ENCODE measurements at places on chromosomes 1 and 21.

DNA sequence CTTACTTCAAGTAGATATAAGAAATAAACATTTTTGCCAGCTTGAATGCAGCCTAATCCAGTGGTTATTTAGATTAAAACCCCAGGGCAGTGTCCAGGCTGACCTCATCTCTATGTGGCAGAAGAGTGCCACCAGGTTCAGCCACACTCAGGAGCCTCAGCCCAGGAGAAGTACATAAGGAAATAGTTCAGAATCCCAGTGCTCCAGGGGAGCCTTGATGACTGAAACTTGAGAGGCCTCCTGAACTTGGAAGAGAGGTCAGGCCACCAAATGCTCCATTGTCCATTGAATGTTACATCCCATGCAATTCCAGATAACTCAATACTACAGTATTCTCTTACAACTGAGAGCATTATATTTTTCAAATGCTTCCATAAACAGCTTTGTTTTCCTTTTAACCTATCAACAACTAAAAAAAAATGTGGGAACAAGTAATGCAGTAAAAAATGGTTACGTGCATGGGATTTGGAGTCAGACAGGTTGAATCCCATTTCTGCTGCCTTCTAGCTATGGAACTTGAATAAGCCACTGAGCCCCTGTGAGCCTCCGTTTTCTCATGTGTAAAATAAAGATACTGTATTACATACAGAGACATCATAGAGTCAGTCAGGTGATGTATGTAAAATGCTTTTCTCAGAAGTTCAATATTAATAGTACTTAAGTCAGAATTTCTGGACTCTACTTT is 248.0 kb downstream of the PLPP3 start:
- no peak for DNase-seq

GRCh38 chr1:30735668-30736498 is 12.5 kb upstream of the MATN1 start:
- DNase-seq, result no peak

- DNase-seq, result no peak
Observed at GRCh38 chr1:181341026-181341632, 142.2 kb upstream of the CACNA1E start.

GRCh38 chr1:158017800-158018595 is 24.6 kb downstream of the KIRREL1 start:
- DNase-seq, result no peak

DNA sequence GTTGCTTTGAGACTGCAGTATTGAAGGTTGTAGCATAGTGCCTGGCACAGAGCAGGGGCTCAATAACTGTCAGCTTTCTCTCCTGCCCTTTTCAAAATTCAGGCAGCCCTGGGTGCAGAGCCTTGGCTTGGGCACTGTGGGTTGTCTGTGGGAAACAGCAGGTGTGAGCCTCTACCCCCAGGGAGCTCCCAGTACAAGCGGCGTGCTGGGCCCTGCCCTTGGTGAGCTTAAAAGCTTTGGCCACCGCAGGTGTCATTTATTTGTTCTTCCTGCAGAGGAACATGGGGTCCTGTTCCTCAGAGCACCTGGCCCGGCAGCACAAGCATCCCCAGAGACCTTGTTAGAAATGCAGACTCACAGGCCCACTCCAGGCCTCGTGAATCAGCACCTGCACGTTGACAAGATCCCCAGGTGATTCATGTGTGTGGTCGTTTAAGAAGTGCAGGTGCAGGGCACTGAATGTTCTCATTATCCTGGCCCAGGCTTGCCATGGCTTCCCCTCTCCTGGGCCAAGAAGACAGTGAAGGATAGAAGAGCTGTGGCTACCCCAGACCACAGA is 29.9 kb upstream of the IGSF21 start:
- no peak for DNase-seq

DNA sequence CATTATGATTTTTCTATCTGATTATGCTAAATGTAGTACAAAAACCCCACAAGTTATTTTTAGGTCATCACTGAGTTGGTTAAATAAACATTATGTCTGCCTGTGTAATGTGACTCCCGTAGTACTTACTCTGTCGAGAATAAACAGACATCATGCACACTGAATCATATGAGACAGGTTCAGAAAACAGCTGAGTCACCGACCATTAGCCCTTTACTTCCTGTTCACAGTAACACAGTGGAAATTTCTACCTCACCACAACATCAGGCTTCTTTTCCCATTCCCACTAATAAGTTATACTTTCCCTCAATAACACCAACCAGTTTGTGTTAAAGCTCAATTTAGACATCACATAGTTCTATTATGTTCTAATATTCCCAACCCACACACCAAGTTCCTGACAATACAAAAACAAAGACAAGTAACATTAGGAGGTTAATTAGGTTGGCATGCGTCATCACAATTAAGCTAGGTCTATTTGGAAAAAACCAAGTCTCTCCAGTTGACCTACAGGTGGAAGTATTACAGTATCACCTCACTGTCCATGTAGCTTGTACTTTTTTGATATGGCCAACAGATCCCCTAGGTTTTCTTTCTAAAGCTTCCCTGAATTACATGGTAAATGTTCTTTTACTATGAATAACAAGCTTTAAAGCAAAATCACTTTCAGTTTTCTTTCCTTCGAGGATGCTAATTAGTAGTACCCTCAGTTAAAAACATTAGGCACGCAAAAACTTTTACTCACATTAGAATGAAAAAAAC is 154.2 kb downstream of the EIF4G3 start:
- peak; percentile 31 for DNase-seq

DNA sequence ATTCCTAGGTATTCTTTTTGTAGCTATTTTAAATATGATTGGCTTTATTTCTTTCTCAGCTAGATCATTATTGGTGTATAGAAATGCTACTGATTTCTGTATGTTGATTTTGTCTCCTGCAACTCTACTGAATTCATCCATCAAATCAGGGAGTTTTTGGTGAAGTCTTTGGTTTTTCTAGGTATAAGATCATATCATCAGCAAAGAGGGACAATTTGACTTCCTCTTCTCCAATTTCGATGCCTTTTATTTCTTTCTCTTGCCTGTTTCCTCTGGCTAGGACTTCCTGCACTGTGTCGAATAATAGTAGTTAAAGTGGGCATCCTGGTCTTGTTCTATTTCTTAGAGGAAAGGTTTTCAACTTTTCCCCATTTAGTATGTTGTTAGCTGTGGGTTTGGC is 27.5 kb upstream of the PRKACB start:
- DNase-seq, result no peak

DNA sequence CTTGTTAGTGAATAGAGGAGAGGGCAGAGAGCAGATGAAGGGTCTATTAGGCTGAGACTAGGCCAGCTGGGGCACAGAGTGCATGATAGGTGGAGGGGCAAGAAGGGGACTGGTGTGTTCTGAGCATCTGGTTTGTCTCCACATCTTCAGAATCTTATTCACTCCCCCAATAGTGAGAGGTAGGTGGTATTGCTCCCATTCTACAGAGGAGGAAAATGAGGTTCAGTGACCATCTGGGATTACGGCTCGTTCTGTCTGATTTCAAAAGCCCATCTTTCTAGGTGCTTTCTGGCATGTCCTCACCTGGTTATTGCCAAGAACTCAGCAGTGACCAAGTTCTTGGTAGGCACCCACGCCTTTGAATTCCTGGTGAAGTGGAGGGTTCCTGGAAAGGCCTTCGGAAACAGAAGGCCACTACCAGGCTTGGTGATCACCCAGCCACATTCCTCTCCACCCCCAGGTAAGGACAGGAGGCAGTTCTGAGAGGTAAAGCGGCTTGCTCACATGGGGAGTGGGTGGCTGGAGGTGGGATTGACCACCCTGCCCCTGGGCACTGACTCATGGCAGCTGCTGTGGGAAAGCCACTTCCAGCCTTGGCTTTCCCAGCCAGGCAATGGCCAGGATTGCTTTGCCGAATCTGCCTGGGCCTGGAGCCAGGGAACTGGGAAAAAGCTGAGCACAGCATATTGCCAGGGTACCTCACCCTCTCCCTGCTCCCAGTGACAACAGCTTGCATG is 18.8 kb upstream of the CITED4 start:
- DNase-seq, result no peak

DNA sequence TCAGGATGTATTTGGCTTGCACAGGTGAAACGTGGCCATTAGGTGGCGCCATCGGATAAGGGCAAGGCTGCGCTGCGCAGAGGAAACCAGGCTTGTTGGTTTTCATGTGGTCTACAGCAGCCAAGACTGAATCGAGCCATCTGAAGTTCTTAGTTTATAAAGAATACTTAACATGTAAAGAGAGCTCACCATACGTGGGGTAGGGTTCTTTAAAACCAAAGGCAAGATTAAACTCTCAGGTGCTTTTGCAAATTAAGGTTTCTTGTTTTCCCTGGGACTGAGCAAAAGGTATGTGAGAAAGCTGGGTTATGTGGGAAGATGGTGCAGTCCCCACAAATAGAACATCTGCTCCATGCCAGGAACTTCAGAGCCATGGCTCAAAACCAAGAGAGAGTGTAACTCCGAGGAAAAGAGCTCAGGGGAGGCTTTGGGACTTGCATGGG is 9.3 kb downstream of the MASP2 start:
- DNase-seq, result peak; percentile 91

DNA sequence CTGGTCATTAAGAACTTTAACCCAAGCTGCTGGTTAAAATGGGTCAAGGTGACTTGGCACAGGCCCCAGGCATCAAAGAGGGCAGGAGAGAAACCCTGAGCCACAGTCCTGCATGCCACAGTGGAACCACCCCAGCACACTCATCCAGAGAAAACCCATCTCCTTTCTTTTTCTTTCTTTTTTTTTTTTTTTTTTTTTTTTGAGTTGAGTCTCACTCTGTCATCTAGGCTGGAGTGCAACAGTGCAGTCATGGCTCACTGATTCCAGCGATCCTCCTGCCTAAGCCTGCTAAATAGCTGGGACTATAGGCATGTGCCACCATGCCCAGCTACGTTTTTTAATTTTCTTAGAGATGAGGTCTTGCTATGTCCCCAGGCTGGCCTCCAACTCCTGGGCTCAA is 109.2 kb upstream of the RAB4A start:
- DNase-seq, result no peak

- no peak for DNase-seq
Observed at GRCh38 chr1:34280509-34280908, 103.8 kb downstream of the C1orf94 start.

DNA sequence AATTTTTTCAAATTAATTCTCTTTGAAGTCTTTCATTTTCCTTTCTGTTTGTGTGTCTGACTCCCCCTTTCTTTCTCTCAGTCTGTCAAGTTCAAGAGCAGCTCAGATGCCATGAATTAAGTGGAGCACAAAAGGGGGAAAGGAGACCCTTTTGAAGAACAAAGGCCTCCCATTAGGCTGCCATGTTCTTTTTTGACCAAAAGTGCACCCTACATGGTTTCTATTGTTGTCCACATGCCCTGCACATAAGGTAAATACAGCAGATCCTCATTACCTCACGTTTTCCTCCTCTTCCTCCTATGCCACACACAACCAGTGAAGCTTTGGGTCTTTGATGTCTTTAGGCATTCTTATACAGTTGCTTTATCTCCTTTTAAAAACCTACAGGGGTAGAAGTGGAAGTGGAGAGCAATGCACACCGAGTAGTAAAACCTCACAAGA is 47.7 kb downstream of the POU2F1 start:
- no peak for DNase-seq

GRCh38 chr1:177964336-177964735 is 5.5 kb downstream of the SEC16B start:
- DNase-seq, result no peak

DNA sequence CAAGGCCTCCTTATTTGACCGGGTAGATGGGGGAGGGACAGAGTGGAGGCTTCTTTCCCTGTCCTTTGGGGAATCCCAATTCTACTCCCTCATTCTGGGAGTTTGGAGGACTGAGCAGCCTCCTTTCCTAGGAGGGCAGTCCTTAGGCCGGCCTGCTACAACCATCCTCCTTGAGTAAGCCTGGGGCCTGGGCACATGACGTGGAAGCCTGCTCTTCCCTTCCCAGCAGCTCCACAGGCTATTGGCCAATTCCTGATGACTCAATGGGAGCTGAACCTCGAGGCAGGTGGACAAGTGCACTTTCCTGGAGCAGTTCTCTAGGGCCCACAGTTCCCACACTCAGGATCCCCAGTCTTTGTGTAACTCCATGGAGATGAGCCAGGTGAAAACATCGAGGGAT is 3.1 kb downstream of the KCNA10 start:
- no peak for DNase-seq

DNA sequence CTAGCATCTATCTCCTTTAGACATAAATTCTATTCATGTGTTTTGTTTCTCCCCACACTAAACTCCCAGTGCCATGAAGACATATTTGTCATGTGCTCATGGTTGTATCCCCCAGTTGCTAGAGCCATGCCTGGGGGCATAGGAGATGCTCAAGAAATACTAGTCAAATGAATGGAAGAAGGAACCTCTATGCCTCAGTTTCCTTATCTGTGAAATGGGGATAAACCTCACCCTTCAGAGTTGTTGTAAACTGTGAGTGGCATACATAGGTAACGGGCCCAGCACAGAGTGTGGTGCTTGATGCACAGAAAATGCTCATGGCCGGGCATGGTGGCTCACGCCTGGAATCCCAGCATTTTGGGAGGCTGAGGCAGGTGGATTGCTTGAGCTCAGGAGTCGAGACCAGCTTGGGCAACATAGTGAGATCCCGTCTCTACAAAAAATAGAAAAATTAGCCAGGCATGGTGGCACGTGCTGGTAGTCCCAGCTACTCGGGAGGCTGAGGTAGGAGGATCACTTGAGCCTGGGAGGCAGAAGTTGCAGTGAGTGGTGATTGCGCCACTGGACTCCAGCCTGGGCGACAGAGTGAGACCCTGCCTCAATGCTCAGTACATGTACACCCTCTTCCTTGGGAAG is 8.7 kb downstream of the LDLRAD2 start:
- peak; percentile 1 for DNase-seq

GRCh38 chr1:21518774-21519455 is 9.7 kb downstream of the ALPL start:
- DNase-seq, result peak; percentile 57

- no peak for DNase-seq
Observed at GRCh38 chr21:24514081-24514733, 1093.1 kb downstream of the MRPL39 start.

GRCh38 chr1:41618066-41618825 is 133.8 kb upstream of the EDN2 start:
- DNase-seq, result no peak

GRCh38 chr1:2236695-2237677 is 8.9 kb downstream of the SKI start:
- no peak for DNase-seq

GRCh38 chr1:111422546-111423391 is 4.8 kb downstream of the OVGP1 start:
- no peak for DNase-seq

Data from iPS-NIHi11 (cell line).